ENCODE measurements at places on chromosomes 3 and 15.

DNA sequence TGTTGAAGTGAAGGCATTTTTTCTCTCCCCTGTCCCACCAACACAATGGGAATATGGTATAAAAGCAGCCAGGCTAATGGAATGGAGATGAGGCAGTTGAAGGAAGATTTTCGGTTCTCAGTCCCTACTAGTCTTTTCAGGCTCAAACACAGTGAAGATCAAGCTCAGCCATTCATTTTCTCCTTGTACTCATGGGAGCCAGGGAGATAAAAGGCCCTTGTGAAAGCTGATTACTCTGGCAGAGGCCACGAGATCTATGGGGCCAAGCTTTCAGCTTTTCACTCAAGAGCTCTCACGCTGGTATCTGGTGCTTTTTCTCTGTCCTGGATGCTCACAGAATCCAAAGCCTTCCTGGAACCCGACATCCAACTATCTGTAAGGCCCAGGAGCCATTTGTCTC lies 14.5 kb upstream of the FAN1 start:
- DNase-seq: no peak

DNA sequence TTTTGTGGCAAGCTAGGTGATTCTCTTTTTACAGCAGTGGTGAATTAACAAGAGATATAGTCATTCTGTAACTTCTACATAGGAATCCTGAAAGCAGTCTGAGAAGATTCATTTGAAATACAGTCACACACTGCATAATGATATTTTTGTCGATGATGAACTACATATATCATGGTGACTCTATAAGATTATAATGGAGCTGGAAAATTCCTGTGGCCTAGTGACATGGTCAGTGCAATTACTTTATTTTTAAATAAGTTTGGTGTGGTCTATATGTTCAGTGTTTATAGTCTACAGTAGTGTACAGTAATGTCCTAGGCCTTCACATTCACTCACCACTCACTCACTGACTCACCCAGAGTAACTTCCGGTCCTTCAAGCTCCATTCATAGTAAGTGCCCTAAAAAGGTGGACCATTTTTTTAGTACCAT lies 511.4 kb upstream of the MCTP2 start:
- no peak for DNase-seq

DNA sequence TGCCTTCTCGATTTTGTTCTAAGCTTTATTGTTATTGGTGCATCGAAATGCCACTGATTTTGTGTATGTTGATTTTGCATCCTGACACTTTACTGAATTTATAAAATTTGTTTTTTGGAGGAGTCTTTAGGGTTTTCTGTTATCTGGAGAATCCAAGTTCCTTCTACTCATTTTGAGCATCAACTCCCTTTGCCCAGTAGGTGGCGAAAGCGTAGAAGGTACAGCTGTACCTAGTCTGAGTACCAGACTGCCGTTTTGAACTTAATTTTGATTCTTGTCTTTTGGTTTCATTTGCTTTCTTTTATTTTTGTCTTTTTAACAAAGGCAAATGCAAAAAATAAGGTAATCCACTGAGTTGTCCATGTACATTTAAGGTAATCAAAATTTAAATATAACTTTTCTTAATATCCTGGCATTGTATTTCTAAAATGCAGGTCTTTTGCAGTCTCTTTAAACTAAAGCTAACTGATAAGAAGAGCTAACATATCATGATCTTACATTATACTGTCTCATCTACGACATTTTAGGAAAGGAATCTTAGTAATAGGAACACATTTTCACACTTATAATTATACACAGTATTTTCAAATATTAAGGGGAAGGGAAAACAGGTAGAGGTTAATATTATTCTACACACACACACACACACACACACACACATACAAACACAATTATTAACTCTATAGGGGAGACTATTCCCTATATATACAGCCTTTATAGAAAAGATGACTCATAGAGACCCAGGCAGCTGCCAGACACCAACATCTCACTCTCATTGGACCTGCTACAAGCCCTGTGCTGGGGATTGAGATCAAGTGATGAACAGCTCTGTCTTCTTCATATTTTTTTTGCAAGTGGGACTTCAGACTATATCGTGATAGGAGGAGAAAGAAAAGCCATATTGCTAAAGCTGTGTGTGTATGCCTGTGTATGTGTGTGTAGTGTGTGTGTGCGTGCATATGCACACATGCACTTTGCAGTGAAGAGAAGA lies 71.8 kb downstream of the SYNPR start:
- peak; percentile 3 for DNase-seq

- DNase-seq: no peak
Measured at GRCh38 chr3:25292036-25292435, 136.0 kb upstream of the RARB start.

GRCh38 chr3:54303517-54304375 lies 181.4 kb downstream of the CACNA2D3 start:
- DNase-seq: no peak

DNA sequence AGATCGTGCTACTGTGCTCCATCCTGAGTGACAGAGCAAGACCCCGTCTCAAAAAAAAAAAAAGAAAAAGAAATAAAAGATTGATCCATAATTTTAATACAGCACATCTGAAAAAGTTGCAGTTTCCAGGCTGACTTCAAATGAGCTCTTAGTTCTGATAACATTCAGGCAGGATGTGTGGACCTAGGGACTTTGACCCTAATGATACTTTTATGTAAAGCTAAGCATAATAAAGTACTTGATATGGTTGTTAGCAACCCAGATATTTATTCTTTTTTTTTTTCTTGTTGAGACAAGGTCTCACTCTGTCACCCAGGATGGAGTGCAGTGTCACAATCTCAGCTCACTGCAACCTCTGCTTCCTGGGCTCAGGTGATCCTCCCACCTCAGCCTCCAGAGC lies 10.8 kb upstream of the GK5 start:
- no peak for DNase-seq

DNA sequence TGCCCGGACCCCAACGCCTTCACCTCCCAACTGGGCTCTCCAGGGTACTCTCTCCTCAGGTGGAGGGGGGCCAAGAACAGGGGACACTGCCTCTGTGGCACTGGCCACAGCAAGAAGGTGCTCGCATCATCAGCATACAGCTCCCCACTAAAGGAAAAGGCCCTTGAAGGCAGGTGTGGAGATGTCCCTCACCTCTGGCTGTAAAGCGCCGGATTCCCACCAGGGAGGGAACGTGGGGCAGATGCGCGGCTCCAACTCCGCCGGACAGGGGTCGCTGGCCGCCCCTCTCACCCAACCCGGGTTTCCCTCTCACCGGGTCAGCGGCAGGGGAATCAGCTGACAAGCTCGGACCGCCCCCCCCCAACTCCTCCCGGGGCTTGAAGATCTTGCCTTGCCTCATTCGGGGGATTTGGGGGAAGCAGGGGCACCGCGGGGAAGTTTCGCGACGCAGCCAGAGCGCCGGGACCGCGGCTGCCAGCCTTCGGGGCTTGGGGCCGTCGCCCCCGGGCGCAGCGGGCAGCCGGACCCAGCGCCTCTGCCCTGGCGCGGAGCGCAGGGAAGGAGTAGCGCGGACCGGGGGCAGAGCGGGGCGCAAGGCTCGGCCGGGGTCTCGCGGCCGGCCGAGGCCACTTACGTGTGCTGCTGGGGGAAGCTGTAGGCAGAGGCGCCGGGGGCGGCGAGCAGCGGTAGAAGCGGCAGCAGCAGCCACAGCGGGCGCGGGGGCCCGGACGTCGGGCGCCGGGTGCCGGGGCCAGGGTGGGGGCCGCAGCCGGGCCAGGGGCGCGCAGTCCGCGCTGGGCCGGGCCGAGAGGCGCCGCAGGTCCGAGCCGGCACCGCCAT lies 630 bp downstream of the CACNA2D2 start:
- DNase-seq: peak; percentile 34

DNA sequence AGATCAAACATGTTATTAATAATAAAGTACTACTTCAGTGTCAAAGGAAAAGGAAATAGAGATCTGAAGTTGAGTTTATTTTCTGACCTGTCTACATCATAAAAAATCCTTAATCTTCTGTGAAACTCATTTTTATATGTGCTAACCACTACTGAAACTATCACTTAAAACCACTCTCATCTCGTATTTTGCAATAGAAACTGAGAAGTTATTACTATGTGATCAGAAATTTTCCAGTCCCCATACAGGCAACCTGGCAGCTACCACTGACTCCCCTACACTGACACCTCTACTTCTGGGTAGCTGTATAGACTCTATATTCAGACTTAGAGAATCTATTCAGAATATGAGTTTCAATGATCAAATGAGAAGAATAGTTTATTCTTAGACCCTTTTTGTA lies 8.3 kb downstream of the HDGFL3 start:
- no peak for DNase-seq

GRCh38 chr3:107599772-107600145 lies 77.0 kb downstream of the BBX start:
- no peak for DNase-seq

- no peak for DNase-seq
Measured at GRCh38 chr3:104367000-104367399, 999.7 kb upstream of the ALCAM start.

GRCh38 chr15:72786242-72786641 lies 2.7 kb upstream of the ADPGK start:
- DNase-seq: no peak

DNA sequence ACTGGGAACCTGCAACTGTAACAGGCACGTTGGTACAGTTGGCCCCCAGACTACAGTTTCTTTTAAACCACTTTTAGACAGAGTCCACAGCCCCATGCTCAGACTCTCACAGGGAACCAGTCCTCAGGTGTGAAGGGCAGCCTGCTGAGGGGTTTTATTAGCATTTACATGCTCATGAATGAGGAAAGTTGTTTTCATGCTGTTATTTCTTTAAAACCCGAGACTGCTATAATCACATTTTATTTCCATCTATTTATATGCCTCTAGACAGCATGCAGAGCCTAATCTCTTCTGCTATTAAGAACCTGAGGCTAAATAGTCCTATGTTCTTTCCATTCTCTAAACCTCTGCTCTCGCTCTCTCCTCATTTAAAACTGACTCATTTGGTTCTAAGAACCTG lies 26.3 kb upstream of the FSIP1 start:
- no peak for DNase-seq

DNA sequence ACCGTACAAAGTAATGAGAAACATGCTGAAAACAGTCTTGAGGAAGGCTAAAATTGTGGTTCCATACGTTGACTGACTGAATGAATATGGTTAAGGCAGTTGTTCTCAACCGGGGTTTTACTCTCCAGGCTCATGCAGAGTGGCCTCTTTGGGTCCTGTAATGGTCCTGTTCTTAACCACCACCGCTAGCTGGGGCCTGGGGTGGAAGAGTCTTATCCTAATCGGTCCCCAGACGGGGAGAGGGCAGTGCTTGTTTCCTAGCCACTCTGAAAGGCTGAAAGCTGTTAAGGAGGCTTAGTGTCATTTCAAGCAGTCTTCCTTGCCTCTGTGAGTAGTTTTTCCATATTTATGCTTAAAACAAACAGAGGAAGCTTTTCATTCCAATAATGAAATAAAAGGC lies 32.0 kb downstream of the SELENOT start:
- no peak for DNase-seq

DNA sequence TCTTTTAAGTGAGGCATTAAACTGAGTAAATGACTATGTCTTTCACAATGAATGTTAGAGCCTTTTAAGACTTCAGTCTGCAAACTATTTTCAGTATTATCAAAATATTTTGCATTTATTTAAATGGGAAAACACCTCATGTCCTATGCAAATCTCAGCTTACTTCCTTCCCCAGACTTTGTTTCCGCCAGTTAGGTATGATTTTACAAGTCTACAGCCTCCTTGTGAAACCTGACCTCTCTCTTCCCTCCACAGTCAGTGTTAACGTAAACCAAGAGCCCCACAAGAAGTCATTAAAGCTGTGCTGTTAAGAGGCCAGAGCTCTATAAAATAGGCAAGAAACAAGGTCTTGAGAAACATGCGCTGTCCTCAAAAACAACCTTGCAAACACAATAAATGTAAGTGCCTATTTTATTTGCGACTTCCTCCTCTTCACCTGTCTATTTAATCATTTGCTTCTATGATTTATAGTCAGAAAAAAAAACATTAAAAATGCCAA lies 48.3 kb downstream of the PRTG start:
- DNase-seq: no peak

GRCh38 chr3:107644631-107645030 lies 121.9 kb downstream of the BBX start:
- DNase-seq: no peak

GRCh38 chr3:126961191-126961790 lies 21.6 kb upstream of the PLXNA1 start:
- no peak for DNase-seq

- DNase-seq: no peak
Measured at GRCh38 chr3:135261214-135261775, 466.2 kb downstream of the EPHB1 start.

GRCh38 chr15:71056111-71056510 lies 59.2 kb upstream of the THSD4 start:
- no peak for DNase-seq

GRCh38 chr3:64867224-64867623 lies 179.4 kb upstream of the ADAMTS9 start:
- no peak for DNase-seq

DNA sequence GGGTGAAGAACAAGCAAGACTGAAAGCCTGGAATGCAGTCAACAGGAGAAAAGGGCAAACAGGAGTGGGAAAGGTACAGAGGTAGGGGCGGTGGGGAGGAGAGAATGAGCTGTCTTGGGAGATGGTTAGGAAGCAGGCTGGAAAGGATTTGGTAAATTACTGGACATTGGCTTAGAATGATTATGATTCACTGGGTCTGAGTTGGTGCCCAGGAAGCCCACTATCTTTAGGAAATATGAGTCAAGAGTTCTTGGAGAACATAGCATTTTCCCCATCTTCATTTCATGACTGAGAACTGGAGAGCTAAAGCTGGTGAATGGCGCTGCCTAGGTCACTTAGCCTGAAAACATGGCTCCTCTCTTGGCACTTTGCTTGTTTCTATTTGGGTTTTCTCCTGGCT lies 74.7 kb upstream of the C3orf80 start:
- DNase-seq: no peak

DNA sequence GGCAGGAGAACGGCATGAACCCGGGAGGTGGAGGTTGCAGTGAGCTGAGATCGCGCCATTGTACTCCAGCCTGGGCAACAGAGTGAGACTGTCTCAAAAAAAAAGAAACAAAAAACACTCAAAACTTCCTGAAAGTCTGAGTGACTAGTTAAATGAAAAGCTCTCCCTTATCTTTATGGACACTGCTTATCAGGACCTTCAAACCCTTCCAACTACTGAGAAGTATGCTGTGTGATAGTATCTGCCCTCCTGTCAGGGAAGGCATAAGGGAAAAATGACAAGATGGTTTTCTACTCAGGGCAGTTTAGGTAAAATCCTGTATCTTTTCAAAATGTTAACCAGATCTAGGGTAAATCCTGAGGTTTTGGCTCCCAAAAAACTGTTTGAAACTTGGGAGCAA lies 21.8 kb downstream of the EMC7 start:
- DNase-seq: no peak

All from CD4-positive, alpha-beta T cell treated with Interleukin-17A for 4 hours (primary cell).